H1 (cell line): ENCODE measurements at places on chromosomes 12 and 14. TPM values are rescaled to one million over a fixed set of nuclear protein-coding genes. Genes with fewer than 3 reads are reported as not detected.
A peak's percentile ranks its signal among the peaks of the same experiment; 100 is the strongest.

GRCh38 chr14:104751539-104752422 lies 1.2 kb upstream of the SIVA1 start:
- DNase-seq, result no peak

- peak; percentile 60 for DNase-seq
These were observed 20.2 kb downstream of the P2RX2 start for GRCh38 chr12:132638541-132639408.

- no peak for DNase-seq
These were observed 30.7 kb upstream of the SLC17A8 start for GRCh38 chr12:100326208-100326607.

DNA sequence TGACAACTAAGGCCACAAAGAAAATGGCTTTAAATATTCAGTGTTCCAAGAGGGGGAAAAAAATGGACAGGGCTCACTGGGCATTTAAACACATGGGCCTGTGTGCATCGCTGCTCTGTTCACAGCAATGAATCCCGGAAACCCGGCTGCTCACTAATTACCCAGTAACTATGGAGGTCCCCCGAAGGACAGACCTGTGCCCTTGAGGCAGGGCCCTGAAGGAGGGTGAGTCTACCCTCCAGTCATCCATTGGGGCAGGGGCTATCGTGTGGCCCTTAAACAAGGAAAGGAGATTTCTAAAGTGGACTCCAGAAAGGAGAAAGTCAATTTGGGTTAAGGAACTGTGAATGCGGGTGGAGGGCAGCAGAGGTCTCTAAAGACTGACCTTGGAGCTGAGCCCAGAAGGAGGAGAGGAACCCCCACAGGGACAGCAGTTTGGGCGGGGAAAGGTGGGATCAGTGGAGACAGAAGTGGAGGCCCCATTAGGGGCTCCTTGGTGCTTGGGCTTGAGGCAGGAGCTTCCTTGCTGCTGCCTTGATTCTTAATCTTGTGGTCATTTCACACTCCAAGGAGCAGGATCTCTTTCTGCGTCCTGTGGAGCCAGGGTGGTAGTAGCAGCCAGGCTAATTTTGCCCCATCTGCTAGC lies 1.4 kb upstream of the CLMN start:
- no peak for DNase-seq

DNA sequence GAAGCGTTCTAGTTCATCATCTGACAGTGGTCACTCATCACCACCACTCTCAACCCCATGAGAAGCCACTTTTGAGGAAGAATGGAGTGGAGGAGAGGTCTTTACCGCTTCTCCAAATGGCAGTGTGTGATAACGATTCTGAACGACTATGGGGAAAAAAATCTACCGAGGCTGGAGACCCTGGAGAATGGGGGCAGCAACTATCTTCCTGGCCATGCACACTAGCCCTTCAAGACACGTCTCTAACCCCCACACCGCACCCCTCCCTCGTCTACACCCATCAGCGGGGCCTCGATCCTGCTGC lies 365 bp downstream of the ING4 start:
- no peak for DNase-seq

- DNase-seq, result no peak
These were observed 321.1 kb downstream of the EGLN3 start for GRCh38 chr14:33629792-33630191.

- no peak for DNase-seq
These were observed 13.3 kb downstream of the FAM161B start for GRCh38 chr14:73936548-73936947.

DNA sequence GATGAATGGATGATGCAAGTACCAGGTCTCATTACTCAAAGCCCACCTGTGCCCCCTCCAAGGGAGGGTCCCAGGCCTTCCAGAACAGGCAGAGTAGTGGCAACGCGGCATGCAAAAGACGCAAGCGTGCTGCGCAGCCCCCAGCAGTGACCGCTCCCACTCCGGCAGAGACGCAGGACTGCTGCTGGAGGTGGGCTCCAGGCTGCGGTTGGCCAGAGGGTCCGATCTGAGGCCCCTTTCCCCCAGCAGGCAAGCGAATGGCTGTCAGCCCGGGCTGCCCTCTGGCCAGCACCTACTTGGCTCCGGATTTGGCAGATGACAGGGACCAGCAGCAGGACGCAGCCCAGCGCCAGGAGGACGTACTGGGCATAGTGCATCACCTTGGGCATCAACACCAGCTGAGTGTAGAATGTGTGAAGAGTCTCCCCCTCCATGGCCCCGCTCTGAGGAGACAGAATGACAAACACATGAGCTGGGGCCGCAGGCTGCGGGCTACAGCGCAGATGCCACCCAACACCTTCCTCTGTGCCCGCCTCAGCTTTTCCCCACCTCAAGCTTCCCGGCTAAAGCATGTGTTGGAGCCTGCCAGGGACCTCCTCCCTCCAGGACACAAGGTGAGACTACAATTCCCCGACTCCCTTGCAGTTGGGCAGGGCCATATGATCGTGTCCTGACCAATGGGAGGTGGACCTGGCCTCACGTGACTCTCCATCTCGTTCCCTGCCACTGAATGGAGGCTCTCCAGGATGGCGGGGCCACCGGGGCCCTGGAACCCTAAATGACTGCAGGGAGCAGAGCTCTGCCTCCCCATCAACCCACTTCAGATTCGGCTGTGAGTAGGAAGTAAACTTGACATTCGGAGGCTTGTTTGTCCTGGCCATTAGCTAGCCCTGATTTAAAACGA lies 77.4 kb downstream of the SCARB1 start:
- peak; percentile 53 for DNase-seq

- no peak for DNase-seq
These were observed 64.8 kb upstream of the E2F7 start for GRCh38 chr12:77130193-77130592.

GRCh38 chr14:58914279-58914855 lies 274.1 kb upstream of the DAAM1 start:
- DNase-seq, result no peak

DNA sequence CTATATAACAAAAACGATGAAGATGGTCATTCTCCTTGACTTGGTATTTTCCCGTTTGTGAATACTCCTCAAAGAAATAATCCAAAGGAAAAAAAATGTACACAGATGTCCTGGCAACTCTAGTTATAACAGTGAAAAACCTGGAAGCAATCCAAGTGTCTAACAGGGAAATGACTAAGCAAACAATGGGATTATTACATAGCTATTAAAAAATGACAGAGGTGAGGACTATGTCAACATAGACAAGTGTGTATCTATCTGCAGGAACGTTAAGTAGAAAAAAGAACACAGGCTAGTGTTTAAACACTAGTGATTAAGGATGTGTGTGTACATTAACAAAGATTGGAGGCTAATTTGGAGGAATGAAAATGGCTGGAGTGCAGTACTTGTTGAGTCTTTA lies 5.9 kb upstream of the APOLD1 start:
- no peak for DNase-seq

DNA sequence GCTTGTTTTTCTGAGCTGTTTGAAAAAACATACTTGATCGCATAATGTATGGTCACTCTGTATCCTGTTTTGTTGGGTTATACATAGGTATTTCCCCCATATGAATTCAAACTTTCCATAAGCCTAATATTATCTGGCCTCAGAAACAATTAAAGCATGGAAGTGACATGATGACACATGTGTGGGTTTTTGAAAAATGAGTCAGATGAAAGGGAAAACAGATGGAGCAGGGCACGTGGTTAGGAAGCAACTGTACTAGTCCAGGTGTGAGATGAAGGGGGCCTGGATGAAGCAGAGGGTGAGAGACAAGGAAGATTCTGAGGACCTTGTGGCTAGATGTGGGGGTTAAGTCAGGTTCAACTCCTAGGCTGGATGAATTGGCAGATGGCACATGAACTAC lies 92.7 kb upstream of the DNM1L start:
- DNase-seq, result no peak

DNA sequence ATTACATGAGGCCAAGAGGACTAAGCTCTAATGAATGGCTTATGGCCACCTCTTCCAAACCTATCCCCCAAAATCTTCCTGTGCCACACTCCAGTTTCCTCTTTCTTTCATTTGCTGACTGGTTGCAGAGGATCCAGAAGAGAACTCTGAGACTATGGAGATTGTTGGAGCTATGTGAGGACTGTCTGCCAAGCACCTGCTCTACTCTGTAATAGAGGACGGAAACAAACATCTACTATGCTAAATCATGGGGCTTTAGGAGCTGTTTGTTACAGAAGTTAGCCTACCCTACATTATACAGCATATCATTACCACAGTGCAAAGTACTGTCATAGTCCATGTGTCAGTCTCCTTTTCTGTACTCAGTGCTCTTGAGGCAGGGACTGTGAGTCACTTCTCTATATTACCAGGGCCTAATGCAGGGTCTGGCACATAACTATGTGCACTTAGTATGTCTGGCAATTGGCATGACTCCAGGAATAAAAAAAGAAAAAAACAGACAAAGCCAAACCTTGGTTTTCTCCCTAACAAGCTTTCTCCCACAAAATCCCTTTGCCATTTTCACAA lies 95.1 kb downstream of the RPAP3 start:
- DNase-seq, result no peak

- no peak for DNase-seq
These were observed 723.3 kb upstream of the FLRT2 start for GRCh38 chr14:84806622-84807021.

DNA sequence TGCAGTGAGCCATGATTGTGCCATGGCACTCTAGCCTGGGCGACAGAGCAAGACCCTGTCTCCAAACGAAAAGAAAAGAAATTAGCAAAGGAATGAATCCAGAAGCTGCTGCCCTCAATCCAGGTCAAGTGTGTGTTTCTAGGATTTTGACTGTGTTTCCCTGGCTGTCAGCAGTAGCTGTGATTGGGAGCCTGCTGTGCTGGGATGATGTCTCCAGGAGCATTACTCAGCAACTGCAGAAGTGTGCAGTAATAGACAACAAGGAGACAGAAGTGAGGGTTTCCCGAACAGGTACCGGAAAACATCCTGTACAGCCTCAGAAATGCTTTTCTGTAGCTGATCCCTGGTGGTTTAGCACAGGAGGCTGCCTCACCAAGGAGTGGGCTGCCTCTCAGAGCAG lies 492.5 kb downstream of the FUT8 start:
- DNase-seq, result no peak

DNA sequence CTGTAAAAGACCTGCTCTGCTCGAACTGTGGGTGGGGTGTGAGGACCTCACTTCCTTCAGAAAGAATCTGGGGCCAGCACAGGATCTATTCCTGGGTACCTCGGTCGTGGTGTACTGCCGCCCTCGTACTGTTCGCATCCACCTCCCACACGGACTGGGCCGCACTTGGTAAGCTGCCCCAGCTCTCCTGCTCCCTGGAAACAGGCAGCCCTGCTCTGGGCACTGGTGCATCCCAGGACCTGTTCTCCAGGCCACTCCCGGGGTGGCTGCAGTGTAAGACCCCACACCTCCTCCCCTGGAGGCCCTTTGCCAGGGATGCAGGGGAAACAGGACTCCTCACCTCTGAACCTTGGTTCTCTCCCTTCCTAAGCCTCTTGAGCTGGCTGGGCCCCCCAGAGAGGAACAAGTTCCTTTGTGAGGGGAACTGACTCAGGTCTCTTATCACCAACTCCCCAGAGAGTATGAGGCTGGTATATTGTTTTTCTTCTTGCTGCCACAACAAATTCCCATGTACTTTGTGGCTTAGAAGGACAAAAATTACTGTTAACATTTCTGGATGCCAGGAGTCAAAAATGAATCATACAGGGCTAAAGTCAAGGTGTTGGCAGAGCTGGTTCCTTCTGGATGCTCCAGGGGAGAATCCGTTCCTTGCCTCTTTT lies 276.5 kb downstream of the NUAK1 start:
- DNase-seq, result no peak

GRCh38 chr12:109393437-109394345 lies 46.0 kb downstream of the MYO1H start:
- DNase-seq, result no peak

DNA sequence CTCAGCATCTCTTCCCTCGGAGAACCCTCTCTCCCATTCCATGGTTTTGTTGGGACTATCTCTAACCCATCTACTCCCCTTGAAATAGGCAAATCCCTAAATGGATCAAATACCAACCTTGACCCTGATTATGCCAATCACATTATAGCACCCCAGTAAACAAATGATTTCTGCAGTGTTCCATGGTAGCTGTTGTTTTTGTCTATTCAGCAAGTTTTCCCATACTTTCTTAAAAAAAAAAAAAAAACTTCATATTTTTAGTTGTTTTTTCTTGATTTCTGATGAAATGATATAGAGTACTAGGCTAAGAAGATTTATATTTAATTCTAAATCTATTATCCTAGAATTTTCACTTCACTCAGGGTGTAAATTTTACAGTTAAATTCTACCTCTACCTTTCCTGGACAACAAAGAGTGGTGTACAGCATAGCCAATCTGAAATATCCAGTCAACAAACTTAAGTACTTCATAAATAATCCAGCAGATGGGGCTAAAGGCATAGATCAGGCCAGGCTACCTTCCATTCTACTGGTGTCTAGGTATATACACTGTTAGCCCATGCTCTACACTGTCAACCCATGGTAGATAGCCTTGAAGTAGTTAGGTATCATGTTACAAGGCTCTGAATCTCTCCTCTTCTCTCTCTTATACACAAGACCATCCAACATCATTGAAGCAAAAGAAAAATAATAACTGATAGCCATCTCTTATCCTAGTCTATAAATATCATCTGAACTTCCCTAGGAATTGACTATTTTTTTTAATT lies 82.2 kb downstream of the PLEKHG7 start:
- DNase-seq, result no peak

DNA sequence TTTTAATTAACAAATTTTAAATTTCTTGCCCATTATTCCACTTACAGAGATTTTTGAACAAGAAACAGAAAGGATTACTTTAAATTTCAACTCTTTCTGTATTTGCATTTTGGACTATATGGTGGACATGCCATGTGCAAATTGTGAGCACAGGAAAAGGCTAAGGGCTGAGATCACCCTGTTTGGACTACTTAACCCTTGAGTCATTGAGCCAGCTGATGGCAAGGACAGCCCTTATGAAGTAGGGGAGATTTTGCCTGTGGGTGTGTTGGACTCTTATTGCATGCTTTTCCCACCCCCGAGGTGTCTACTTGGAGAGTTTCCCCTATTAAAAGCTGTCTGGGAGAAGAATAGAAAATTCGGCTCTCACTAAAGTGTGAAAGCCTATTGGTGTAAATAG lies 17.2 kb downstream of the DERA start:
- DNase-seq, result no peak

DNA sequence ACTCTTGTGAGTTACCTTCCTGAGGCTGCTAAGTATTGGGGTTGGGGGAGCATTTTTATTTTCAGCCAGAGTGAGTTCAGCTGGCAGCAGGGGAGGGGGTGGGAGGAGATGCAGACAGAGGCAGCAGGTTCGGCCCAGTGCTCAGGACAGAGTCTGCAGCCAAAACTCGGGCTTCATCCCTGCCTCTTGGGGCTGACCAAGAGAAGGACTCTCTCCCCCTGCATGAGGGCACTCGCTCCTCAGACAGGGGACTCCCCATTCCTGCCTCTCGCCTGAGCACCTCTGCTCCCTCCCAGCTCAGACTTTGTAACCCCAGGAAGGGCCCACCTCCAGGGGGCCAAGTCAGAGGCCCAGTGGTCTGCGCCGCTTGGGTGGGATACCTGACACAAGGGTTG lies 1.1 kb upstream of the AKT1 start:
- no peak for DNase-seq

GRCh38 chr12:8852119-8852518 lies 29.7 kb downstream of the A2ML1 start:
- no peak for DNase-seq

GLT1D1 gene
- total RNA-seq, result 3.6 and 4.1 TPM in 2 replicates

RTL1 gene
- total RNA-seq, result not detected in 2 replicates

ERBB3 gene
- total RNA-seq, result 49.2 and 52.4 TPM in 2 replicates

CHFR gene
- 44.6 and 45.2 TPM in 2 replicates for total RNA-seq

RECQL gene
- total RNA-seq, result 37.7 and 40.3 TPM in 2 replicates

TIMM9 gene
- 52.2 and 58.2 TPM in 2 replicates for total RNA-seq

FAM186B gene
- total RNA-seq, result 0.21 and 0.73 TPM in 2 replicates

RNASE7 gene
- not detected in 2 replicates for total RNA-seq

ZNF410 gene
- total RNA-seq, result 18.9 and 19.1 TPM in 2 replicates

SDSL gene
- total RNA-seq, result 0.69 TPM in 1 of 2 replicates, not detected in the other

NPFF gene
- 0.80 TPM in 1 of 2 replicates, not detected in the other for total RNA-seq

DENND5B gene
- total RNA-seq, result 16.2 and 20.2 TPM in 2 replicates
